ENCODE measurements at places on chromosomes 13 and 19. TPM values are rescaled to one million over a fixed set of nuclear protein-coding genes. Genes with fewer than 3 reads are reported as not detected.

- DNase-seq: peak; percentile 68
Observed at GRCh38 chr19:46753420-46754155, 7.3 kb upstream of the STRN4 start.

- DNase-seq: no peak
Observed at GRCh38 chr13:108408672-108409071, 139.2 kb downstream of the TNFSF13B start.

- no peak for DNase-seq
Observed at GRCh38 chr13:25678398-25678797, 306.6 kb downstream of the ATP8A2 start.

GRCh38 chr13:95643936-95644598 is 439 bp downstream of the DZIP1 start:
- DNase-seq: peak; percentile 61

Gene ACER1
- not detected for total RNA-seq

GRCh38 chr19:31938675-31939074 is 406.7 kb upstream of the ZNF507 start:
- DNase-seq: no peak

- DNase-seq: peak; percentile 91
Observed at GRCh38 chr19:44093931-44094765, at the start of gene ZNF224. Gene ZNF224, plus strand, starts transcription at chr19:44094361. Its CDS starts 3,513 bp downstream, at chr19:44097874.

Gene FUZ
- total RNA-seq: 13.2 TPM

Gene CEACAM16
- not detected for total RNA-seq

GRCh38 chr19:38737281-38737865 is 6.9 kb downstream of the CAPN12 start:
- DNase-seq: peak; percentile 54

GRCh38 chr19:7856109-7856591 is 18.0 kb downstream of the PRR36 start:
- DNase-seq: no peak

- peak; percentile 81 for DNase-seq
Observed at GRCh38 chr13:66657165-66657881, 572.8 kb downstream of the PCDH9 start.

GRCh38 chr19:19751846-19752245 is 18.9 kb upstream of the ZNF14 start:
- no peak for DNase-seq

DNA sequence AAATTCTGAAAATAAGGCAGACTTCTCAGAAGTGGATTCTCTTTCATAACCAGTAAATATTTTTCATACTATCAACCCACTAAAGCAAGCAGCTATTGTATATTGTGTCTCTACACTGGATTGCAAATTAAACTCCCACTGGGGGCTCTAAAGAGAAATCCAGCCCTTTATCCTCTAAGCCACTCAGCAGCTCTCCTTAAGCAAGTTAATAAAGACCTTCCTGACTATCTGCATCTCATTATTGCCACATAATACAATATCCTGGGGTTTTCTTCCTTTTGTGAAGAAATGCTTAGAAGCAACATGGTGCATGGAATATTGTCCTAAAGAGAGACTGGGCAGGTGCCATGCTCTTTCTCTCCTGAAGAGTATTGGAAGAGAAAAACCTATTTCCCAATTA is 521.3 kb downstream of the MYO16 start:
- no peak for DNase-seq

Gene DYRK1B
- 13.9 TPM for total RNA-seq

DNA sequence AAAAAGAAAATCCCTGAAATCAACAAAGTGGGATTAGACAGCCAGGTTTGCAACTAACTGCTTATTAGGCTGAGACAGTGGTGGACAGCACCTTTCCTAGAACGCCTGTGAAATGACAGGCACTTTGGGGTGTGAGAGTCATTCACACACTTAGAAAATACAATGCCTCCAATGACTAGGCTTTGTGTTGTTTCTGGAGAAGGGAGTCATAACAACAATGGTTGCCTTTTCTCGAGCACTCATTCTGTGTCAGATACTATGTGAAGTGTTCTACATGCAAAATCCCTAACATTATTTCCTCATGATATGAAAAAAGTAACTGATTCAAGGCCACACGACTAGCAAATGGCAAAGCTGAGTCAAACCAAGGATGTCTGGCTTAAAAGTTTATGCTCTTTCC is 41.2 kb downstream of the SACS start:
- no peak for DNase-seq

Gene U2AF2
- total RNA-seq: 101 TPM

- peak; percentile 83 for DNase-seq
Observed at GRCh38 chr19:49689133-49690078, at the start of gene ADM5. Gene ADM5, plus strand, starts transcription at chr19:49689594. Its CDS starts 244 bp downstream, at chr19:49689838.

Data from right cardiac atrium (tissue), 5 donors.